IMR-90 (cell line): ENCODE measurements at places on chromosomes 5 and 9. TPM values are rescaled to one million over a fixed set of nuclear protein-coding genes. Genes with fewer than 3 reads are reported as not detected.

FBLL1 gene
- total RNA-seq: under 0.01 and 0.18 TPM in 2 replicates

- no peak for DNase-seq
Observed at GRCh38 chr5:167271081-167271480, 1020.4 kb upstream of the WWC1 start.

GRCh38 chr9:87707805-87708506 is 18.0 kb upstream of the CTSL start:
- DNase-seq: peak; percentile 28

- peak; percentile 6 for DNase-seq
Observed at GRCh38 chr9:122265149-122265915, 650 bp downstream of the MRRF start.

- DNase-seq: no peak
Observed at GRCh38 chr5:177371120-177372033, 12.9 kb upstream of the SLC34A1 start.
